ENCODE measurements at places on chromosomes 1 and 21.

DNA sequence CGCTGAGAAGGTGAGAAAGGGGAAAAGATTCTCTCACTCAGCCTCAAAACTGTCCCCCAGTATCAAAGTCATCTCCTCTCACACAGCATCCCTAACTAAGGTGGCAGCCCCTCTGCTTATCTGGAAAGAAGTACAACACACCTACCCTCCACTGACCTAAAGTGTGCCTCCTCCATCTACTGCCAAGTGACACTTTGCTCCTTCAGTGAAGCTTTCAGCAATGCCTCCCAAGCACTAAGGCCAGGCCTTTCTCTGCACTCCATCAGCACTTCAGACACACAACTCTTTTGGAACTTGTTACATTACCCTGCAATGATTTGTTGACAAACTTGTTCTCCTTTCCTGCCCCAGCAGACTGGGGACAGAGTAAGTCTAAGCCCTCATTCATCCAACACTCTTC is 1.4 kb downstream of the SH3BP5L start:
- no peak for DNase-seq

- DNase-seq: no peak
Observed at GRCh38 chr1:238241607-238242006, 350.9 kb upstream of the ZP4 start.

DNA sequence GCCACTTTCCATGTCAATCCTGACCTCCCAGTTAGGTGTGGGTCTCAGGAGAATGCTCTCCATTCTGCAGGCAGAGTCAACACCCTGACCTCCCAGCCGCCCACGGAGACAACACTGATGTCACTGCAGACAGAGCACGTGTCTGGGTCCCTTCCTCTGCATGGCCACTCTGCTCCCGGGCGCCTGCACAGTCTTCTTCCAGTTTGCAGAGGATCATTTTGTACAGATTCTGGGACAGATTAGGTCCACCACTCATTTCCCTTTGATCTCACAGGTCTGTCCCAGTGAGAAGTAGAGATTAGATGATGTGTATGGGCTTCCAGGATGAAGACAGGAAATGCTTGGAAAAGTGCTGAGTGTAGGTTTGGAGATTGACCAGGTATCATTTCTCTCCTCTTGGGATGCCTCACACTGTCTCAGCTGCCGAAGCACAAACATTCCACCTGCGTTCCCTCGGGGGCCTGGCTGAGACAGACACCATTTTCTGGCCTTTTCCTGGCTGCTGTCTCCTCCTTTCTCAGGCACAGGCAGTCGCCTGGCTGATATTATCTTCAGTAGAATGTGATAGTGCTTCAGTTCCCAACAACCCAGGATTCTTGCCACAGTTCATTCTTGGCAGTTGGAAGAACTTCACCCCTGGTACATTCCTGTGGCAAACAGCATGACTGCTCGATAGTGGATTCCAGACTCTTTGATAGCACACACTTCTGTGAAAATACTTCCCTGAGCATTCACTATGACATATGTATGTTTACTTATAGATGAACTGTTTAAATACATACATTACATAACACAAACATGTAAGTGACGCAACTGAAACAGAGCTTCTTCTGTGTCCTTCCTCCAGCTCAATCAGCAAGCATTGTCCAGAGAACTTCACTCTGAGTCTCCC is 7.9 kb downstream of the MYBPHL start:
- no peak for DNase-seq

GRCh38 chr1:88502886-88503285 is 181.2 kb upstream of the PKN2 start:
- no peak for DNase-seq

DNA sequence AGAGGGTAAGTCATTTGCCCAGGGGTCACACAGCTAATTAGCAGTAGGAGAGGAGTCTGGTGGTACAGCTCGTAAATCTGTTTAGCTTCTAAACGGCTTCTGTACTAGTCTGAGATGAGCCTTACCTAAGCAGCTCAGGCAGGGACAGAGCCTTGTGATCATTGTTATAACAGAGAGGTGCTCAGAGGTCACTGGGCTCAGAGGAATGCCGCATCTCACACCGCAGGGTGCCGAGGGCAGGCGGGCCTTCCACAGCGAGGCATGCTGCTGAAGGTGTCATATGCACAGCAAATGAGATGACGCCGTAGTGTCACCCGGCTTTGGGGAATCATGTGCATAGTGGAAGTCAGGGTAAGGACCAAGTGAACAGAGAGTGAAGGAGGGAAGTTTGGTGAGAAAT is 305.2 kb upstream of the FMN2 start:
- no peak for DNase-seq

GRCh38 chr1:63630238-63630637 is 37.0 kb downstream of the PGM1 start:
- no peak for DNase-seq

DNA sequence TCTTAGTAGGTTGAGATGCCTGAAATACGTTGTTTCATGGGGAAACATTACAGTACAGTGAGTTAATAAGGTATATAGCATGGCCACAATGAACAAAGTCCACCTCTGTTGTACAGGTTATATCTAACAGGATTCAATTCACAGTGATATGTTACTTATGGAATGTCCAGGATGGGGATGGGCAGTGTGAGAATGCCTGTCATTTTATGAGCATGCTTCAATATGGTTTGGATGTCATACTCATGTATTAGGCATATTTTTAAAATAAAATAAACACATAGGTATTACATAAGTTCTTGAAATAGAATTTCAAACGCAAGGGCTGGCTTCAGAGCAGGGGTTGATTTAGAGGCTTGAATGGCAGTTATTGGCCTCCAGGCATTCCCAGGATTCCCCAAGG is 6.1 kb upstream of the PHLDA3 start:
- DNase-seq: no peak

- no peak for DNase-seq
Observed at GRCh38 chr1:172278478-172278877, 142.0 kb upstream of the C1orf105 start.

DNA sequence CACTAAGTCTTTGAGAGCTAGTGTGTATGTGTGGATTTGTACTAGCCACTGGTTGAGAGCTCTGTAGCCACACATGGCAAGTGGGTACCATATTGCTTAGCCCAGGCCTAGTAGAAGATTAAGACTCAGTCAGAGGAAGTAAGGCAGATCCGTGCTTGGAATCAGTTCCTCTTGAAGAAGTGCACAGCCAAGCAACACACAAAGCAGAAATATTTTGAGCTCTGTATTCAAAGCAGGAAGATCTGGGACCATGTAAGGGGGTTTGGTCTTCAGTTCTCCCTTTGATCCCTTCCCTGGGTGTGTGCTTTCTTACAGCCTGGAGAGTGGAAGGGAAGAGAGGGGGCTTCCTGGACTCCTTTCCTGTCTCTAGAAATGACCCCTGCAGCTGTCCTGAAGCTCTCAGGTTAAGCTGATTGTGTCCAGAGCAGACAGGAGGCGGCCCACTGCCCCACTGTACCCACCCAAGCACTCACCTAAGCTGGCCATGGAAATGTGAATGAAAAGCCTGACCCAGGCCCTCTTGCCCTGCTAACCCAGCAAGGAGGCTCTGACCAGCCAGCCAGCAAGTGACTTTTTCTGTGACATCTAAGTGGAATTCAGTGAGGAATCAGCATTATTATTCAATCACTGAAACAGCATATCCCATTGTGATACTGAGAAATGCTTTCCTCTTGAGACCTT is 3.6 kb downstream of the ETS2 start:
- DNase-seq: no peak

DNA sequence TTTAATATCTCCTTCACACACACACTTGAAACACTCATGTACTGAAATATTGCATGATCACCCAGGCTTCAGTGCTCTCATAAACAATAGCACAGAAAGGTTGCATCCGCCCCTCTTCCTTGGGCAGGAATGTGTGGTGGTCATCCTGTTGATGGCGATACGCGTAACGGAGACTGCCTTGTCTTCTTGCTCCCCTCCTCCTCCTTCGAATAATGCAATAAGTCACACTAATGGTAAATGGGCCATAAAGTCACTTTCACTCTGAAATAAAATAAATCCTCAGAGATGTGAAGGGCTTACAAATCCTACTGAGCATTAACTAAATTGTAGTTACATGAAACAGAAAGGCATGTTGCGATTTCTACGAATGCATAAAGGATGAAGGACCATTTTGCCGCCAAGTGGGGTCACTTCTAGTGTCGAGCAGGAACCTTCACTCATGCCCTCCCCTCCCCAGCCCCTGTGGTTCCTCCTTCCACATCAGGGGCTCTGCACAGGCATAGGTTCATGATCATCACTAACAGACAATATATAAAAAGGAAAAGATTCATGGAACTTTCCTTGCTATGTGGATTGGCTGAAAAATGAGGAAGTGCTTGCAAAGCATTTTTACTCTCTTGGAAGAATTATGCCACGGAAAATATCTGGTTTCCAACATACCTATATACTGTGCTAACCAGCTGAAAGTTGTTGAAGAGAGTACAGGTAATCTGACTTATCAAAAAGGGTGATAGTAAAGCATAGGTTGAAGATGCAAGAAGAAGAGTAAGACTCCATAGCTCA is 1.2 kb upstream of the PGBD5 start:
- DNase-seq: no peak

- no peak for DNase-seq
Observed at GRCh38 chr1:110039641-110040040, 5.2 kb downstream of the STRIP1 start.

- DNase-seq: no peak
Observed at GRCh38 chr1:108114033-108114599, 86.0 kb downstream of the SLC25A24 start.

GRCh38 chr1:22673486-22674409 is 20.7 kb downstream of the C1QB start:
- peak; percentile 54 for DNase-seq

GRCh38 chr1:157178490-157178889 is 40.3 kb upstream of the ETV3 start:
- no peak for DNase-seq

- no peak for DNase-seq
Observed at GRCh38 chr1:228372183-228373003, 34.2 kb downstream of the TRIM11 start.

All from NCI-H524 (cell line).